ENCODE measurements at places on chromosomes 3 and 15.

DNA sequence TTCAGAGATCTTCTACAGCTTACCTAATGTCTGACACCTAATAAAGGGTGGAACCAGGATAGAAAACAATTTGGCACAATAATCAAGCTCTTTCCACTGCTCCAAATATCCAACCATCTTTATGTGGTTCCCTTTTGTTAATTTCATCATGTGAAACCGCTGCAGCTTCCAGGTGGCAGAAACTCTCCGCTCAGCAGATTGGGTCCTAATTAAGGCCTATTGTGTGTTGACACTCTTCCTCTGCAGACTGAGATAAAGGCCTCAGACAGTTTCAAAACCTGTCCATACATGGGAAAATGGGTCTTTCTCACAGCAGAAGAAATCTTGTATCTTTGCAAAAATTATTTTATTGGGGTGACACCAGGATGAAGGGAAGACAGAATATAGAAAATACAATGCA is 1002.4 kb upstream of the SEMA6D start:
- no peak for DNase-seq

DNA sequence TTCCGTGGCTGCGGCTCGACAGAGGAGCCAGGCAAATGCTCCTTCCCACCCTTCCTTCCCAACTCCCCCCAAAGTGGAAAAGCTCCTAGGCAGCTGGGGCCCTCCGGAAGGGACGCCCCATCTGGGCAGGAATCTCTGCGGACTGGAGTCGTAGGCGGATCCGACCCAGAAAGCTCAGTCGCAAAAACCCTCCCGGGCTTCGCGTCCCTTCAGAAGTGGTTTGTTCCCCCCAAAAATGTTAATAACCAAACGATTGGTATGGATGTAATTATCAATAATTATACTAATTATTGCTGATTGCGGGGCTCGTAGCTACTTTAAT is 3.8 kb downstream of the RNU6-1 start:
- DNase-seq = no peak

DNA sequence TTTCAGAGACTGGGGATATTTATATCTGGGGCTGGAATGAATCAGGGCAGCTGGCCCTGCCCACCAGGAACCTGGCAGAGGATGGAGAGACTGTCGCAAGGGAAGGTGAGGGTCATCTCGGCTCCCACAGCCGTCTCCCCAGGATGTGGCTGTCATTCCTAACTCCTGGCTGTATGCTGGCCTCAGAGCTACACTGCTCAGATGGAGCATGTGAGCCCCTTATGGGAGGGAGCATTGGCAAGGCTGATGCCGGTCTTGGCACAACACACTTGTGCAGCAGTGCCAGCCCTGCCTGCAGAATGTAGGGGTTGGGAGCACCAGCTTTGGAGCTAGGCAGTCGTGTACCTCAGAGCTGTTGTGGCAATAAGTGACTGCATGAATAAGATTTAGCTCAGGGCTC is 5.2 kb downstream of the RCCD1 start:
- DNase-seq = no peak

DNA sequence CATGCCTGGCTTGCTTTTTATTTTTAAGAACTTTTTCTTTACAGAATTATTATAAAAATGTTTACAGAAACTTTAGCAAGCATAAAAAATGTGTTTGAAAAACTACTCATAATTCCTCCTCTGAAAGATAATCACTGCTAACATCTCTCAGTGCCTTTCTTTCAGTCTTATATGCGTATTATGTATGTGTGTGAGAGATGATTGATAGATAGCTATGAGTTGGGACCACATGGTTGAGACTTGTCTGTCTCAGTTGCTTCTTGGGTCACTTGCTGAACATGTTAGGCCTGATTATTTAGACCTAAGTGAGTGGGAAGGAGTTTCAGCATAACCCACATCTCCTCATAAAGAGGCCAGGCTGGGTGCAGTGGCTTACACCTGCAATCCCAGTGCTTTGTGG is 11.1 kb downstream of the MAP6D1 start:
- no peak for DNase-seq

DNA sequence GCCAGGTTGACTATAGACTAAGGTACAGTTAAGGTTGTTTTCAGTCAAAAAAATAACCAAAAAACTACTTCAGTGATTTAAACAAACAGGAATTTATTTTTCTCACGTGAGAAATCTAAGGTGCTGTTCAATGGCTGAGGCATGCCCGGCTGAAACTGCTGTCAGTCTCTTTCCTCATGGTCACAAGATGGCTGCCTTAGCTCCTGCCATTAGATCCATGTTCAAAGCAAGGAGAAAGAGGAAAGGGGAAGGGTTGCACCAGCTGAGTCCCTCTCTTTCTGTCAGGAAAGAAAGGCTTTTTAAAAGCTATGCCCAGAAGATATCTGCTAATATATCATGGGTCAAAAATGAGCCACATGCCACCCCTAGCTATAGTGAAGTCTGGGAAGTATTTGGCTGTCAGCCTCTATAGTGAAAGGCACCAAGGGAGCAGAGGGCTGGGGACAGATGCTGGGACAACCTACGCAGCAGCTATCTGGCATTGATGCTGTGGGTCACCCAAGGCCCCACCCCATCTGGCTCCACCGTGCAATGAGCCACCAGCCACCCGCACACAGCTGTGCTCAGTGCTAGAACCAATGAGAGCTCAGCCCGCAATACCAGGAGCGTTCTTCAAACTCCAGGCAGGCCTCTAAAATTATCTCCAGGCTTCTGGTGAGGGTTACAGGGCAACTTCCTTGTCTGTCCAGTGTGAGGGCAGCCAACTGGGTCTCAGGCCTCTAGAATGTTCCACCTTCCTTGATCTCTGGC is 64.7 kb upstream of the GATA2 start:
- DNase-seq = no peak

- DNase-seq = no peak
Observed at GRCh38 chr3:13711911-13712650, 163.2 kb downstream of the FBLN2 start.

Measured in stimulated activated CD4-positive, alpha-beta T cell treated with anti-CD3 and anti-CD28 coated beads, Interleukin-12 subunit alpha, Interleukin-12 subunit beta, amount 100 ng/mL, for 4 hours (primary cell).